Activated CD4-positive, CD25-positive, alpha-beta regulatory T cell treated with anti-CD3 and anti-CD28 coated beads, Interleukin-2, amount 50 U/mL, for 16 hours (primary cell): ENCODE measurements at places on chromosomes 1 and 21.

DNA sequence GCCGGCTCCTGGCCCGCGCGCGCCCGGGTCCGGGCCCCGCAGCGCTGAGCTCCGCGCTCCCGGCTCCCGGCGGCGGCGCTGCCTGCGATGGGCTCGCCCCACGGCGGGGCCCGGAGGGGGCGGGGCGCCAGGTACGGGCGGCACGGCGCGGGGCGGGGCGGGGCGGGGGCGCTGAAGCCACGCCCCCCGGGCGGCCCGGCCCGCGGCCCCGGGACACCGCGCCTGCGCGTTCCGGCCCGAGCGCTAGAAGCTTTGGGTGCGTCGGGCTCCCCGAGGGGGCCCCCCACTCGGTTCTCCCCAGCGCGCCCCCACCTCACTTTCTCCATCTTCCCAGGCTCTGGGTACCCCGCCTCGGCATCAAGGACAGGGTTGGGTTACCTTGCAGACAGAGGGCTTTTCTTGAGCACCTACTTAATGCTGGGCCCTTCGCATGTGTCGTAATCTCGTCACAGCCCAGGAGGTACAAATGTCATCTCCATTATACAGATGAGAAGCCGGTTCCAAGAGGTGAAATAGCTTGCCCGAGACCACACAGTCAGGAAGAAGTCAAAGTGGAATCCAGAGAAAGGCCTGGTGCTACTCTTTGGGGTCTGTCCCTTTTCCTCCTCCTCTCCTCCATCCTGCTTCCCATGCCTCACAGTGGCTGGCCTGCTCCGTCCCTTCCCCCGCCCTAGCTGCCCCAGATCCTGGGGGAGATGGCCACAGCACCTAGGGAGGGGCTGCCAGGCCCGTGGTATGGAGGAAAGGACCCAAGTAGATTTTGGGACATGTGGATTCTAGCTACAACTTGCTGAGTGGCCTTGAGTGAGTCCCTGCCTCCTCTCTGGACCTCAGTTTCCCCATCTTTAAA lies 46.5 kb downstream of the RAP1GAP start:
- peak; percentile 11 for DNase-seq

- no peak for DNase-seq
Observed at GRCh38 chr1:218135371-218135770, 149.7 kb upstream of the RRP15 start.

- DNase-seq = no peak
Observed at GRCh38 chr1:97649591-97649990, 271.2 kb downstream of the DPYD start.

- DNase-seq = no peak
Observed at GRCh38 chr1:29584776-29585175, 348.5 kb downstream of the PTPRU start.

DNA sequence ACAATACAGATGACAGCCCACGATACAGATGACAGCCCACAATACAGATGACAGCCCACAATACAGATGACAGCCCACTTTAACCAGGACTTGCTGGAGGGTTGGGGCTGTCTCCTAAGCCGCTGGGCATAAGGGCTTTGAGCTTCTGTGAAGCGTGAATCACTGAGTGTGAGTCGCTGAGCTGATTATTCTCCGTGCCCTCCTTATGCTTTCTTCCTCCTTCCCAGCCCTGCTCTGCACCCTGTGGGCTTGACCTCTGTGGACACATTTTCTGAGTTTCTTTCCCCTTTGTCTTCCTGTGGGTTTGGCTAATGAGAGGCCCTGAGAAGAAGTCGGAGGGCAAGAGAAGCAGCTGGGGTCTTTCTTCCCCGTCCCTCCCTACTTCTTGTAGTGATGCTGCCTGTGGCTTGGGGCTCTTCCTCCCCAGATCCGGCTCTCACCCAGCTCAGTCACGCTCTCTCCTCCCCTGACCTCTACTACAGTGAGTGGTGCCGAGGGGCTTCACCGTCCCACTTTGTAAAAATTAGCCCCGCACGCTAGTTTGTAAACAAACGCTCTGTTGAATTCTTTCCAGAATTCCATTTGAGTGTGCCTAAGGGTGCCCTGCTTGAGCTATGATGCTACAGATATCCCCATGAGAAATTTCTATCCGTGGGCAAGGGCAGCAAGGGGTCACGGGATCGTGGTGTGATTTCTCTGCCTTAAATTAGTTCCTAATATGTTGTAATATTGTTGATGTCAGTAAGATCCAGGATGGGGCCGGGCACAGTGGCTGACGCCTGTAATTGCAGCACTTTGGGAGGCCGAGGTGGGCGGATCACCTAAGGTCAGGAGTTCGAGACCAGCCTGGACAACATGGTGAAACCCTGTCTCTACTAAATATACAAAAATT lies 46.4 kb upstream of the SOD1 start:
- no peak for DNase-seq

DNA sequence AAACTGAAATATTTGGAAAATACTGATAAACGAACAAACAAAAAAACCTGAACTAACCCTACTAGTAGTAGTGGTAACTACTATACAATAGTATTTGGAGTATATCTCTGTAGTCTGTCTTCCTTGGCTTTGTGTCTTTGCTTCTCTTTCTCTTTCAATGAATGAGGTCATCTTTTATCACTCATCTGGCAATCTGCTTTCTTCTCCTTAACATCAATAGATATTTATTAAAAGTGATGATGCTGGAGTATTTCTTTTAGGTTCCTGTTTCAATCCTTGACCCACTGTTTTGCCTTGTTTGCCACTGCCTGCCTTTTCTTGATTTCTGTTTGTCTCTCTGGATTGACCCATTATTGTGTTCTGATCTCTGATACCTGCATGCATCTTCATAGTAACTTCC lies 71.5 kb downstream of the ROR1 start:
- no peak for DNase-seq

DNA sequence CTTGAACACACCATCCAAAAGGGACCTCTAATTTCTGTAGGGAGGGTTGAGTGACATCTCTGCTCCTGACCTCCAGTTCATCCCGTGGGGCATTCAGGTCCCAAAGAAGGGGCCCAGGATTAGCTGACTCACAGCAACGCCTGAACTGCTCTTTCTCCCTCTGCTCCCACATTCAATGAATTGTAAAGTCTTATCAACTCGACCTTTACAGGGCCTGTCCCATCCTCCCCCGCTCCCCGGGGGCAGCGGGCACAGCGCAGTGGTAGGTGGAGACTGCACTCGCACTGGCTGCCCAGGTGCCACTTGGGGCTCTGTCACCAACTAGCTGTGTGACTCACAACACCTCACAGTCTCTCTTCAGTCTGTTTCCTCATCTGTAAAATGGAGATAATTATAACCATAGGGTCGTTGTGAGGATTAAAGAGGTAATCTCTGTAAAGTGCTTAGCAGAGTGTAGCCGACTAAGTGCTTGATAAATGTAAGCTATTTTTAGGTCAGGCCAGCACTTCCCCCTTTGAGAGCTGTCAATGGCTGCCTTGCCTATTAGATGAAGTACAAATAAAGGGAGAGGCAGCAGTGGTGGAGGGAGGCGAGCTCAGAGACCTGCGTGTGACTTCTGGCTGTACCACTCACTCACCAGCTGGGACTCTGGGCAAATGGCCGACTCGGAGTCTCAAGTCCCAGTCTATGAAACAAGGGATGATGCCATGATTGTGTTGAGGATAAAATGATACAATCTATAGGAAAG lies 637 bp upstream of the MYBPHL start:
- DNase-seq = no peak

DNA sequence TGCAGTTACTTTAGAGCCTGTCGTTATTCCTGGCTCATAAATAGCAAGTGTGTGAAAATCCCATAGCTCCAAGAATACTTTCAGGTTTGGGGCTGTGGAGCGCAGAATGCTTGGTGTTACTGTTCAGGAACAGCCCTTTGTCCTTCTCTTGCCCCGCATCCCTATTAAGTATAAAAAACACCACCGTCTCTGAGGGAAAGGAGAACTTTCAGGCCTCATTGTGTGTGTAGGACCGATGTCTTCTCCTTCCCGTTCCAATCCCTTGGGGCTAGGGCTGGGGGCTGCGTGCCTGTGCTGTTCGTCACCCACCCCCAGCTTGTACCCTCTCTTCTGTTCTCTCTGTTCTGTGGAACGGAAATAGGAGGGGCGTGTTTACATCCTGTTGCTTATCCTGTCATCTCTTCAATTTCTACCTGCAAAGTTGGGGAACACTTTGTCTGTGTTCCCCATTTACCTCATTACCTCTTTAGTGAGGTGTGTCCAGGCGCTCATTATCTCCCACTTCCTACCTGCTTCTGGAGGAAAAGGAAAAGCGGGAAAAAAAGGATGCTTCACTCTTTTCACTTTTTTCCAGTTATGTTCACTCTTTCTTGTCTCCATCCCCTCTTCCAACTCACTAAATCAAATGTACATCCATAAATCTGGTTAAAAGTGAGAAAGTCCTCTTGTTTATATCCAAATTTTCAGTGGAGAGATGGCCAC lies 788 bp upstream of the TXNIP start:
- peak; percentile 40 for DNase-seq

- DNase-seq = no peak
Observed at GRCh38 chr1:42414551-42415496, 34.2 kb downstream of the RIMKLA start.

DNA sequence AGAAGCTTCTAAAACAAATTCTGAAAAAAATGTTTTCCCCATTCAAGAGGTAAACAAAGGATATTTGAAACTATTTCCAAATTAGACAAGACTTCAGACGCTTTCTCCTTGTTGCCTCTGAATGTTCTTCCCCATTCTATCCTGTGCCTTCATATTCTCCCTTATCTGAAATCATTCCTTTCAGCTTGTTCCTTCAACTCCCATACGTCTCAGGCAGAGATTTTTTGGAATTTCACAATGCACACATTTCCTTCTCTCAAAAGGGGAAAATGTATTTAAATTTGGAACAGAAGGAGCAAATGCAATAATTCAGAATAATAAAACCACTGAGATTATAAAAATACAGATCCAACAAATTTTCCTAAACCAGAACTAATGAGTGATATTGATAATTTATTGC lies 198.7 kb upstream of the IVNS1ABP start:
- no peak for DNase-seq

DNA sequence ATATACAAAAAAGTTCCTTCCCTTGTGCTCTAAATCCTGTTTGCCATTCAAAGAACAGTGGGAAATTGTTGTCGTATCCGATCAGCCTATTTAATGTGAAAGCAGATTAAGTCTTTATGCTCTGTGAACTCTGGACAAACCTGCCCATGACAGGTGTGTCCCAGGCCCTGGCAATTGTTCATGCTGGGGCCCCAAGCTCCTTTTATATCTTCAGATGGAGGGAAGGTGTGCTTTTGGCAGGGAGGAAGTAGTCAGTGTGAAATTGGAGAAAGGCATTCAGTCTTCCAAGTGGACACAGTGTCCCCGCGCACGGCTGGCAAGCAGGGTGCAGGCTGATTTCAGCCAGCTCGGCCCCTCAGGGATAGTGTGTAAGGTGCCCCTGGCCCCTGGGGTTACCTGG lies 135.1 kb upstream of the F3 start:
- DNase-seq = no peak

GRCh38 chr21:40833184-40833583 lies 13.8 kb downstream of the DSCAM start:
- no peak for DNase-seq

DNA sequence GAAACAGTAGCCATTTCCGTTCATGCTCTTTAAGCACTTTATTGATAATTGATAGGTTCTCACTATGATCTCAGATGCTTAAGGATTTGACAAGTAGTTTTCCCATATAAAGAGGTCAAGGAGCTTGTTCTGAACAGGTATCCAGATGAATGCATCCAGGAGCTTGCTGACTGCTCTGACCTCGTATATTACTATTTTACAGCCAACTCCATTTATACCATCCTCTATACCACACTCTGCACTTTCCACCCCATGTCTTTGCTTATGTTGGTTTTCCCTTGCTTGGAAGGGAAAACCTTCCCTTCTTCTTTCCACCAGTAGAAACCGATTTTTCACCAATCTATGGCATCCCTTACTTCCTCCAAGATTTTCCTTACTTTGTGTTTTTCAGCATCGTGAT lies 107.2 kb downstream of the LHX9 start:
- no peak for DNase-seq

DNA sequence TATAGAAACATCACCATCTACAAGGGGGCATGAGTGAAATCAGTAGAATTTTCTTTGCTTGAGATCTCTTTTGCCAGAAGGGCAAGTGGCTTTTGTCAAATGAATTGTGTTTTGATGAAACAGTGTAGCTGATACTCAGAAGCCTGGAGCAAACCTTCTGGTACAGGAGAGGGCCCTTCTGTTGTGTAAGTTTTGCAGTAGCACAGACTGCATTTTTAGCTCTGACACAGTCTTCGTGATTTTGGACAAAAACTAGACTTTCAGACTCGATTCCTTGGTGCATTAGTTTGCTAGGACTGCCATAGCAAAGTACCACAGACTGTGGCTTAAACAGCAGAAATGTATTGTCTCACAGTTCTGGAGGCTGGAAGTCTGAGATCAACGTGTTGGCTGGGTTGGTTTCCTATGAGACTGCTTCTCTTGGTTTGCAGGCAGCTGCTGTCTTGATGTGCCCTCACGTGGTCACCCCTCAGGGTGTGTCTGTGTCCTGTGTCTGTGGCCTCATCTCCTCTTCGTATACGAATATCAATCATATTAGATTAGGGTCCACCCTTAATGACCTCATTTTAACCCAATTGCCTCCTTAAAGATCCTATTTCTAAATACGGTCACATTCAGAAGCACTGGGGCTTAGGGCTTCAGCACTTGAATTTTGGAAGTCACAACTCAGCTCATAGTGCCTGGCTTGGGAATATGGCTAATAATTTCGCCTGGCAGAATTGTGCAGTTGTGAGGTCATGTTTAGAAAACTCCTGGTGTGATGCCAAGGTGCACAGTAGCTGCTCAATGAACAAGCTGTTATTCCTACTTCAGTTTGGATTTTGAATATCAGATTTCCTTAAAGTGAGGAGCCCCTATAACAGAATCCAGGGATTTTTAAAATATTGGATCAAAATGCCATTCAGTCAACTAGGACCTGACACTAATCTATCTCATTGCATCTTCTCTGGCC lies 21.2 kb upstream of the DISC1 start:
- no peak for DNase-seq

DNA sequence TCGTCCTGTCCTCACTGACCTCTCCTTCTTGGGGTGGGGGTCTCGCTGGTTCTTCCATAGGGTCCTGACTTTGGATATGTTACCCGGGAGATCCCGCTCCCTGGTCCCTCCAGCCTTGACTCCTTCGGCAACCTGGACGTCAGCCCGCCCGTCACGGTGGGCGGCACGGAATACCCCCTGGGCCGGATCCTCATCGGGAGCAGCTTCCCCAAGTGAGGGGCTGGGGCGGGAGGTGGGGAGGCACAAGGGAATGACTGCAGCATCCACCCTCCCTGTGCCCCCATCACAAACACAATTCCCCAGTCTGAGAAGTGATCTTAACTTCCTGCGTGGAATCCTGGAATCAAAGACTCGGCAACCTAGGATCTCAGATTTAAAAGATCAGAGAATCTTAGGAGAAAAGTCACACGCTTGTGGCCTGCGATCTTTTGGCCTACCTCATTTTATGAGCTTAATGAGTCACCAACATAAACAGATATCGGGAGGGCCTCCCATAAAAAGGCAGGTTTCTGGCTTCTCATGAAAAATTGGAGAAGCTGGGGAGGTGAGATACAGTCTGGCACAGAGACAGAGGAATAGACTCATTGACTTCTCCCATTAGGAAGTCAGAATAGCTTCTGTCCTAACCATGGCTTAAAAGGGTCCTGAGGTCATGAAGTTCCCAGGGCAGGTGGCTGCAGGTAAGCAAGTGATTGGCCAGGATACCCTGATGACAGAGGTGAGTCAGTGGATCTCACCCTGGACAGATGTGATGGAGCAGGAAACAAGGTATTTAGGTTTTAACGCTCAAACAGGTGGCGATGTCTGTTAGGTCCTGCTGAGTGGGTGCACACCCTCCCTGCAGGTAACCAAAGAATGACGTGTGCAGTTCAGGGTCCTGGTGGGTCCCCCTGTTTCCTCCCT lies 15.9 kb upstream of the PADI3 start:
- DNase-seq = no peak

- DNase-seq = no peak
Observed at GRCh38 chr21:45330075-45330781, 42.5 kb upstream of the POFUT2 start.
